Activated naive CD4-positive, alpha-beta T cell treated with anti-CD3 and anti-CD28 coated beads, Interleukin-2, amount 10 ng/mL, durations not matched to agents 7 days and 5 days (primary cell): ENCODE measurements at places on chromosomes 7 and 10.
A peak's percentile ranks its signal among the peaks of the same experiment; 100 is the strongest.

GRCh38 chr10:17586821-17587234 is 30.3 kb downstream of the HACD1 start:
- no peak for DNase-seq

- no peak for DNase-seq
Observed at GRCh38 chr10:12748186-12748585, 253.3 kb downstream of the CCDC3 start.

- no peak for DNase-seq
Observed at GRCh38 chr7:66950763-66951162, 29.7 kb downstream of the TMEM248 start.

DNA sequence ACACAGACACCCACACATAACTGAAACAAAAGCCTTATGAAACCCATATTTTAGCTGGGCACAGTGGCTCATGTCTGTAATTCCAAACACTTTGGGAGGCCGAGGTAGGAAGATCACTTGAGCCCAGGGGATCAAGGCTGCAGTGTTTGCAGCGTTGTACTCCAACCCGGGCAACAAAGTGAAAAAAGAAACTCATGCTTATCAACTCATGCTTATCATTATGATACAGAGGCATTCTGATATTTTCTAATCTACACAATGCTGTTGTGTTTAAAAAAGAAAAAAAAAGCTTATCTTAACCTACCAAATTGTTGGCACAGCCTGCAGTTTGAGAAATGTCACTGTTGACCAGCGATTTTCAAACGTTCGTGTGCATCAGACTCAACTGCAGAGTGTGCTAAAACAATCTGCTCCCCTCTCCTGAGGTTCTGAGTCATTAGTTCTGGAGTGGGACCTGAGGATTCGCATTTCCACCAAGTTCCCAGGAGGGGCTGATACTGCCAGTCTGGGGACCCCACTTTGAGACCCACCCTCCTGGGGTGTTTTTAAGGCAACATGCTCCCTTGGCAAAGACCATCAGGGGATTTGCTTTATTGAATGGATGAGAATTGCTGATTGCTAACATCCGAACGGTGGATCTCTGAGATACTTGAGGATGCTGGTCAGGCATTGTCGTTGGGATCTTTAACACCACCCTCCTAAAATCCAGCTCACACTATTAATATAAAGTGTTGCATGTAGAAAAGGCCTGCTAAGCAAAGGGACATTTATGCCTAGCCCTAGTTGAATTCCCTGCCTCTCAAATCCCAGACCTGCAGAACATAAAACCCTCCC is 16.2 kb downstream of the CHST3 start:
- DNase-seq, result no peak

DNA sequence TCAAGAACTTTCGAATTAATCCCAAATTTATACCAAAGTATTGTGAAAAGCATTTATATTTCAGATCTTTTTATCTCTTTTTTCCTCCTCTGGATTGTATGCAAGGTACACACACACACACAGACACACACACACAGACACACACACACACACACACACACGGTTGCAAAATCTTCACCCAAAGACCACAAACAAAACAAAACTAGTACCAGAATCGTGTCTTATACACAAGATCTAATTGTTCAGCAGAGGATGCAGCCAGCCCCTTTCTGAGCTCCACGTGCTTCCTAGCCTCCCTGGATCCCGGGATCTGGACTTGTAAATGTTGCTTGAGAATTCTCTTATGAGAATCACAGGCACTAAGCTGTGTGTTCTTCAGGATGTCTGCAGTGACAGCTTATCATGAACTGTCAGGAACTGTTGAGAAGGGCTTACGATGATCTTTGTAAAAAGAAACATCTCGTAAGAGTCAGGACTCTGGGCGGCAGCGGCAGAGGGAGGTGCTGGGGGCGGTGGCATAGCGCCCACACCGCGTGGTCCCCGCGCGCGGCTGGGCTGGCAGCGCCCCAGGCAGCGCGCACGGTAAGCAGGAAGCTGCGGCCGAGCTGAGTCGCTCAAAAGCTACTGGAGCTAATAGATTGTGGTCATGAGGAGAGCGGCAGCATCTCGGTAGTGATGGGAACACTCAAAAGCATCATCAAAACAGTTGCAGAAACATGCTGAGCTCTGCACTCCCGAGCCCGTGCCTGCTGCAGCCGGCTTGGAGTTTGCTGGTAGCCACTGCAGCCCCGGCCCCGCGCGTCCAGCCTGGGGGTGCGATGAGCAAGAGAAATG is 277.6 kb downstream of the GATA3 start:
- DNase-seq, result peak; percentile 89

DNA sequence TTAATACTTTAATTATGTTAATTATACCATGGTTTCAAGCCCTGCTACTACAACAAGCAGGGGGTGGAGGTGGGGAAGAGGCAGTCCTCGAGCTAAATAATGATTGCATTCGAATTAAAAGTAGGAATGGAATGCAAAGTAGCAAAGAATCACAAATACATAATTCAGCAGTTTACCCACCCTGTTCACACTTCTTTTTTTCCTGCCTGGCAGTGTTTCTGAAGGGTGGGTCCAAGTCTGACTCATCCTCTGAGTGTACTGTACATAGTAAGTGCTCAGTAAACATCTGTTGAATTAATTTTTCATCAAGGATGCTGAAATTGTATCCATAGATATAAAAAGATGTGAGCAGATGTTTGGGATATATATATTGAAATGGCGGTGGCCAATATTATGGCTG is 778.8 kb downstream of the LRMDA start:
- DNase-seq, result no peak

DNA sequence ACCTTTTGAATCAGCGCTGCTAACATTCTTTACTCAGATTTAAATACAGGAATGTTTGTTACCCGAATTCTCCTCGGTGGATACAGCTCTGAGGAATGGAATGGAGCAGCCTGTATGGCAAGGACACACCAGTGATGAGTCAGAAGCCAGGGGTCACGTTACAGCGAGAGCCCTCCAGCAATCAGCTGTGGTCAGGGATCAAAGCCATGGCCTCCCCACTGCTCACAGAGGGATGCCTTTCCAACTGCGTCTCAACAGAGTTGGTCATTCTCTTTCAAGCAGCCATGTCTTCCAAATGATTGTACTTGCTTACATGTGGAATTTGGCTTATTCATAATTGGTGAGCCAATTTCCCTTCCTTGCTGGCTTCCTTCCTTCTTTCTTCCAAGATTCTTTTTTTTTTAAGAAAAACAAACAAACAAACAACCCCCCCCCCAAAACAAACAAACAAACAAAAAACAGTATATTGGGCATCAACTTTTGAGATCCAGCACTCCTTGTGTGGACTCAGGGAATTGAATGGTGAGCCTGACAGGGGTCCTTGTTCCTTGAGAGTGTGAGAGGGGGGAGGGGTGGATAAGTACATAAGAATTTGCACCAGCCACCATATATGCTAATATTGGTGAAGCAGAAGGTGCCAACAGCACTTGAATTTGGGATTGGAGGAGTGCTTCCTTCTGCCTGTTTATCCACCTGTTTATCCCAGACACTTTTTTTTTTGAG is 100.2 kb downstream of the ATXN7L1 start:
- no peak for DNase-seq

- no peak for DNase-seq
Observed at GRCh38 chr7:102120666-102121195, 165.9 kb upstream of the SH2B2 start.

- no peak for DNase-seq
Observed at GRCh38 chr7:25521236-25521635, 292.9 kb upstream of the NPVF start.

DNA sequence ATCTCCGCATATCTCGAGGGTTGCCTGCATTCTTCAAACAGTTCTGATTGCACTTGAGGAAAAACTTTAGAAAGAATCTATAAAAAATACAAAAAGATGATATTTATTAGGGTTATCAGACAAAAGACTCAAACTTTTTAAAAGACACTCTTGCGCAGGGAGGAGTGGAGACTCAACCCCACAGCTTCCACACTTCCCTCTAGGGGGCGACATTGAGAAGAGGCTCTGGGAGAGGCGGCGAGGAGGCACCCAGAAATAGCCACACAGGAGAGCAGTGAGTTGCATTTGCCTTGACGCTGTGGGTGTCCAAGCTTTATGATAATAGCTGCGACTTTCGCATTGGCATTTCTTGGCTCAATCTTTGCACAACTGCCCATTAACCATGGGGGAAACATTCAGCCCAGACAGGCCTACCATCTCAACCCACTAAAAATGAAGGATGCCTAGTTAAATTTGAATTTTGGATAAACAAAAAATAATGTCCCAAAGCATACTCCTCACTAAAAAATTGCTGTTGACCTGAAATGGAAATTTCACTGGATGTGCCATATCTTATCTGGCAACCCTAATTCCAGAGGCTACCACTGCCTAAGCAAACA is 86.2 kb downstream of the EBF3 start:
- DNase-seq, result peak; percentile 58

DNA sequence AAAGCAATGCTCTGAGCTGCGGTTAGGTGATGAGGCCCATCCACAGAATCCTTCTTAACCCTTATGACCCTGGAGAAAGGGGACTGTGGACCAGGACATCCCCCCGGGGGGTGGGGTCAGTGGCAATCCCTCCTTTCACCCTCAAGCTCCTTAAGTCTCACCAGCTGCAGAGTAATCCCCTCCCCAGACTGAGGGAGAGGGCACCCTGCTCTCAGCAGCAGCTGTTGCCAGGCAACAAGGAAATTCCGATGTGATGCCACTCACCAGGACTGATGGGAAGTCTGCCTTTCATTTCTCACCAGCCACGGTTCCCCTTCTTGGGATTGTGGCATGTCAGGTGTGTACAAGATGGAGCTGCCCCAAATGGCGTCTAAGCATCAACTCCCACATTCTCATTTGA is 129.6 kb downstream of the DOCK1 start:
- no peak for DNase-seq

DNA sequence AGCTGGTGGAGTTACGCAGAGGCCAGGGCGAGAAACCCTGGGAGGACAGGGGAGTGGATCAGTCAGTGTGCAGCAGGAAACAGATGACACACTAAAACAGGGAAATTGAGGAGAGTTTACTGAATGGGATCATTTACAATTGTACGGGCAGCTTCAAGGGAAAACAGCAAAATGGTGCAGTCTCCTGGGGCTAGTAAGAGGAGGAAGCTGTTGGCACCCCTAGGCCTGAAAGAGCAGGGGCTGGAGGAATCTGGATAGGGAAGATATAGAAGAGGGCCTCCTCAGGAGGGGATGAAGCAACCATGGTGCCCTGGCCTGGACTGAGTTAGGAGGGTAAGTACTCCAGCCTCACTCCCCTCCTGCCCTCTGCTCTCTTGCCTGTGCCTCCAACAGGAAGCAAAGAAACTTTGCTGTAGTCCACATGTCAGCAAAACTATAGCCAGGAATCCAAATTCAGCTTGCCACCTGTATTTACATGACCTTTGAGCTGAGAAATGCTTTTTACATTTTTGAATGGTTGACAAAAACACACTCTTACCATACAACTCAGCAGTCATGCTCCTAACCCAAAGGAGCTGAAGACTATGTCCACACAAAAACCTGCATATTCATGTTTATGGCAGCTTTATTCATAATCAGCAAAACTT is 52.3 kb upstream of the OPN4 start:
- no peak for DNase-seq

GRCh38 chr7:99224899-99225265 is 17.0 kb upstream of the KPNA7 start:
- no peak for DNase-seq

GRCh38 chr7:50977421-50977820 is 194.7 kb upstream of the GRB10 start:
- no peak for DNase-seq

DNA sequence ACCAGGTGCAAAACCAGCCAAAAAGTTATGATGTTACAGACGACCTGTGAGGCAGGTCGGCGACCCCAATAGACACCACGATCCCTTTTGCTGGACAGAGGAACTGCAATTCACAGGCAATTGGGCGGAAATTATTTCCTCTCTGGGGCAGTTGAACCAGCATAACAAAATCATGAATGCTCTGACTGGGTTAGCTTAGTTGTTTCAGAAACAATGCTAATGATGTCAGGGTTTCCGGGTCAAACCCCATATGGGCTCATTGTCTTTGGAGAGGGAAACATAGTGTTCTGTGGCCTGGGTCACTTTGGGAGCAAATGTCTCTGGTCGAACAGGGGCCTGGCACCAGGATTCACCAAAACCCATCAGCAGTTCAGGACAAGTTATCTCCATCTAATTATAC is 669.1 kb upstream of the NRP1 start:
- no peak for DNase-seq

GRCh38 chr10:49183596-49184542 is 4.3 kb downstream of the TMEM273 start:
- no peak for DNase-seq

DNA sequence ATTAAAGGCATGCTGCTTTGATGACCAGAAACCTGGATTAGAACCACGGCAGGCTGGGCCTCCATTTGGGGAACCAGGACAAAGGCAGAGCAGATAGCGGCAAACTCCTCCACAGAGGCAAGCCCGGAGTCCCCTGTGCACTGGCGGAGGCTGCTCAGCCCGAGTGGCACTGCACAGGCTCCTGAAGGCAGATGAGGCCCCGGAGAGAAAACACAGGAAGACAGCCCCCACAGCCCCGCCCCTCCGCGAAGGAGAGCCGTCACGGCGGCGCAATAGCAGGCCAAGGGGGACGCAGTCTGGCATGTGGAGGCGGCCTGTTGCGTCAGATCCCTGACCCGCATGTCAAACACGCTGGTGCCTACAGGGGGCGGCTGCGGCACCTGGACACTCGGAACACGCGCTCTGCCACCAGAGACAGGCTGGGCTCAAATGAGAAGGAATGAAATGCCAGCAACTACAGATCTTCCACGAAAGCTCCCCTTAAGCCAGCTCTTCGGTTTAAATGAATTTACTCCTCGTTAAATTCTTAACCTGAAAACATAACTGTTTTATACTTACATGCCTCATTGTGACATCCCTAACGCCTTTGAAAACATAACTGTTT is 128.5 kb downstream of the MAD1L1 start:
- peak; percentile 80 for DNase-seq

DNA sequence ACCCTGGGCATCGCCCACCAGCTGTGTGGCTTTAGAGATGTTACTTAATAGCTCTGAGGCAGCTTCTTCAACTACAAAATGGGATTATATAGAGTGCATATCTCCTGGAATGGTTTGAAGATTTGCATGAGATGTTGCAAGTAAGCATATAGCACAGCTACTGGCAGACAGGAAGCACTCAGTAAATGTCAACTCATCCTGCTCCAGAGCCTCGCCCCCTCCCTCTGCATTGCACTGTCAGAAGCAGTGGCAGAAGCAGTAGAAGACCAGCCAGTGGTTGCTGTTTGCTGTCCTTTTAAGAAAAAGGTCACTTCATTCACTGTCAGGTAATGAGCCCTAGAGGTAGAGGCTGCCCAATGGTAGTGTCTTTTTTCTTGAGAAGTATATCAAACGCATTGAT is 180.0 kb upstream of the GHITM start:
- DNase-seq, result no peak

- no peak for DNase-seq
Observed at GRCh38 chr10:72426986-72427385, 72.3 kb upstream of the DNAJB12 start.

GRCh38 chr7:8436965-8437364 is 3.6 kb downstream of the NXPH1 start:
- peak; percentile 62 for DNase-seq

DNA sequence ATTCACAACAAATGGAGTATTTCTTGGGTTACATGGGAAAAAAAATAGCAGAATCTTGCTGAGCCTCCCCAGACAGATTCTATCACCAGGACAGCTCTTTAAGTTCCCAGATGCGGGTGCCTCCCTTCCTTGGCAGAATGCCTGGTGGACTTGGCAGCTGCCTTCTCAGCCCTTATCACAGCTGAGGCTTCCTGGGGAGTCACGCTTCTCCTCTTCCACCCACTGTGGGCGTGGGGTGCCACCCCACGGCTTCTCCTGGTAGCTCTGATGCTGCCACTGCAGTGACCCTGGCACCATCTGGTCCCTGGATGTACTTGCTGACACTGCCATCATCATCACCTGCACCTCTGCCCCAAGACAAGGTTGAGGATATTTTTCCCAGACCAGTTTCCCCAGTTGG is 16.2 kb upstream of the NME8 start:
- no peak for DNase-seq
